Activated CD4-positive, alpha-beta T cell treated with anti-CD3 and anti-CD28 coated beads, Interleukin-2, amount 10 ng/mL, durations not matched to agents 24 days and 14 days (primary cell): ENCODE measurements at places on chromosomes 2 and 18. TPM values are rescaled to one million over a fixed set of nuclear protein-coding genes. Genes with fewer than 3 reads are reported as not detected.

- no peak for DNase-seq
These were observed 64.9 kb upstream of the KLHL29 start for GRCh38 chr2:23320058-23320457.

DNA sequence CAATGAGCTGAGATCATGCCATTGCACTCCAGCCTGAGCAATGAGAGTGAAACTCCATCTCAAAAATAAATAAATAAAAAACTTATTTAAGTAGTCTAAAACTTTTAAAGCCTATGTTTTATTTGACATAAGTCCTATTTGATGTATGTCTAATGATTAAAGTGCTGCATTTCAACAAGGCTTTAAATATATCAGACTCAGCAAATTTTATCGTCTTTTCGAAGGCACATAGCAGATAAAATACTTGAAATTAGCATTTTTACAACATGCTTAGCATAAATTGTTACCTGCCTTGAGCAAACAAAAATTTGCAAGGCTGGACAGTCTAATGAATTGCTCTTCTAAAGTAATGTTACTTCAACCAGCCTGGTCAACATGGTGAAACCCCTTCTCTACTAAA is 85.9 kb downstream of the PRKRA start:
- no peak for DNase-seq

DNA sequence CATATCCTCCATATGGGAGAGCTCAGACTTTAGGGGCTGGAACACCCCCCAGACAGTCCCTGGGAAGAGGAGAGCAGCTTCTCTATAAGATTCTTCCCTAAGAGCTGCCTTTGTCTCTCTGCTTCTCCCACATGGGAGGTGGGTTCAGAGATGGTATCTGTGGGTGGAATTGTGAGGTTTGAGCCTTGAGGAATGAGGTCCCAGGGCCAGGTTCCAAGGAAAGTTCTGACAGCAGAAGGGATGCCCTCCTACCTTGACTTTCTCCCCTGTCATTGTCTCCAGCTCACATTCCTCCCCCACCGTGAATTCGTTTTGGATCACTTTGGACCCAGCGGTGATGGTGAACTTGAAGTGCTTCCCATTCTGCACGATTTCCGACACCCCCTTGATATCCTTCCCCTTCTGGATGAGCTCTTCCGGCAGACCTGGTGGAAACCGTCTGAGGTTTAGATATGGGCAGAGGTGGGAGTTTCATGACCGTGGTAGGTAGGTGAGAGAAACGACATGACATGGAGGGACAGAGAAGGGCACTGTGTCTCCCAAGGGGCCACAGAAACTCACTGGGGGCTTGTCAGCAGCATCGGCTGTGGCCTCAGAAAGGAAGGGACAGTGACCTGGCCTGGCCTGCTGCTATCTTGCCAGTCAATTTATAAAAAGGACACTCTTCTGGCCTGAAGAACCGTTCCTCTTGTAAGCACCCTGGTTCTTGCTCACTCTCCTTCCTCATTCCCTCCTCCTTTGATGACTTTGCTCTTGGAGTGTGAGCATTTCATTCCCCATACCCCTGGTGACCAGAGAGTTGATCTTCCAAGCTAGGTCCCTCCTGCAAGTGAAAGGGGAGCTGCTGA is 1.7 kb downstream of the FABP1 start:
- DNase-seq = no peak

The LANCL1 gene
- 32.3 and 34.2 TPM in 2 replicates for total RNA-seq

The ST8SIA5 gene
- total RNA-seq = not detected in 2 replicates

DNA sequence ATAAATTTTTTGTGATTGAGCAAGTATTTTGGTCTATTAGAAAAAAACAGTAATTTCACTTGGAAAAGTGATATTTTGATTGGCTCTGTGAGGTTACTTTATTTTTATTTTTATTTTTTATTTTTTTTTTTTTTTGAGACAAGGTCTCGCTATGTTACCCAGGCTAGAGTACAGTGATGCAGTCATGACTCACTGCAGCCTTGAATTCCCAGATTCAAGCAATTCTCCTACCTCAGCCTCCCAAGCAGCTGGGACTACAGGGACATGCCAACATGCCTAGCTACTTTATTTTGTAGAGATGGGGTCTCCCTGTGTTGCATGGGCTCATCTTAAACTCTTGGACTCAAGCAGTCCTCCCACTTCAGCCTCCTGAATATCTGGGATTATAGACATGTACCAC is 60.9 kb upstream of the MGAT5 start:
- DNase-seq = no peak

The PUM2 gene
- total RNA-seq = 122 and 130 TPM in 2 replicates
